ENCODE measurements at places on chromosomes 7 and 10.

DNA sequence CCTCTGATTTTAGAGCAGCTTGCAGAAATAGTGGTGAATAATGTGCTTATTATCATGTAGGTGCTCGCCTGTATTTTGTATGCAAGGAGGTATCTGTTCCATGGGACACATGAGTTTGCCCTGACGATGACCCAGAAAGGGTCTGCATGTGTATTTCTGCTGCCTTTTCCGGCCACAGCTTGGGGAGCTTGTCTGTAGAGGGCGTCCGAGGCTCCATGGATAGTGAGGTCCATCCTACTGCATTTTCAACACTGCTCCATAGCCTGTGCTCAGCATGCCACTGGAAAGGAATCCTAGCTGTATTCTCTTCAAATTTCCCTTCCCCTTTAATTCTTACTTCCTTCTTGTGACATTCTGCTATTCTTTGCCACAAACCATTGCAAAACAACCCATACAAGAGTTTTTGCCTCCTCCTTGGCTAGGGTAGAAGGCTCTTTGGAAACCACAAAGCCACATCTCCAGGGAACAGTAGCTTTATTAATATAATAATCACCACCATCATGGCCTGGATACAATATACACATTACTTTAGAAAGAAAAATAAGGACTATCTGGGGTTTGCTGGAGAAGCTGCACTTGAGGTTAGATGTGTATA lies 127.7 kb downstream of the DYNC1I1 start:
- no peak for DNase-seq

- no peak for DNase-seq
These were observed 132.6 kb downstream of the SLC25A13 start for GRCh38 chr7:96189129-96189820.

- no peak for DNase-seq
These were observed 320.4 kb upstream of the SP8 start for GRCh38 chr7:21107101-21107500.

DNA sequence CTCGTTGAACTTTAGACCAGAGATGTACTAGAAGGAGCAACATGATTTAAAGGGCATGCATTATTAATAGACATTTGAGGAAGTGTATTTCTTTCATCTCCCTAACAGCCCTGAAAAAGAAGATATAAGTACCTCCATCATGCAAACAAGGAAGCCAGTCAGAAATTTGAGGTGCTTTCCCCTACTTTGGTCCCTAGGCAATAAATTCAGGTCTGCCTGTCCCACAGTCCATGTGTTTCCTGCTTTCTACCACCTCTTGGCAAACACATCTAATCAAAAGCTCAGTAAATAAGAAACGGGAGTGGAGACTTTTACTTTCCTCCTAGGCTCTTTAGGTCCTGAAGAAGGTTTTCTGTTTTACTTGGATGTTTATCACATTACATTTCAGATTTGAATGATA lies 5.2 kb upstream of the SEMA3C start:
- DNase-seq = no peak

- no peak for DNase-seq
These were observed 125.8 kb upstream of the PDSS1 start for GRCh38 chr10:26571655-26572054.

- no peak for DNase-seq
These were observed 31.7 kb upstream of the DNMBP start for GRCh38 chr10:100041306-100042002.

- no peak for DNase-seq
These were observed 271.7 kb downstream of the TRIL start for GRCh38 chr7:28686418-28686800.

DNA sequence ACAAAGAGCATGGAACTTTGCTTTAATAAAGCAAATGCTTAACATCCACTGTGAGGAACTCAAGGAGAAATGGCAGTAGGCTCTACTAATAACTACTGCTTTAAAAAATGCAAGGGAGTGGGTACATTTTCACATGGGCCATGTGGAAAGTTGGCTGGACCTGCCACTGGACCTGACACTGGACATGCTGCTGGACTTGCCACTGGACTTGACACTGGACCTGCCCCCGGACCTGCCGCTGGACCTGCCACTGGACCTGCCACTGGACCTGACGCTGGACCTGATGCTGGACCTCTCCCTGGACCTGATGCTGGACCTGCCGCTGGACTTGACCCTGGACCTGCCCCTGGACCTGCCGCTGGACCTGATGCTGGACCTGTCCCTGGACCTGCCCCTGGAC lies 32.6 kb downstream of the DIP2C start:
- DNase-seq = no peak

- no peak for DNase-seq
These were observed 67.8 kb downstream of the NAMPT start for GRCh38 chr7:106216923-106217542.

- DNase-seq = no peak
These were observed 180.1 kb downstream of the RAPGEF5 start for GRCh38 chr7:22176791-22177412.

- no peak for DNase-seq
These were observed 131.3 kb upstream of the DPP6 start for GRCh38 chr7:153920897-153921296.

DNA sequence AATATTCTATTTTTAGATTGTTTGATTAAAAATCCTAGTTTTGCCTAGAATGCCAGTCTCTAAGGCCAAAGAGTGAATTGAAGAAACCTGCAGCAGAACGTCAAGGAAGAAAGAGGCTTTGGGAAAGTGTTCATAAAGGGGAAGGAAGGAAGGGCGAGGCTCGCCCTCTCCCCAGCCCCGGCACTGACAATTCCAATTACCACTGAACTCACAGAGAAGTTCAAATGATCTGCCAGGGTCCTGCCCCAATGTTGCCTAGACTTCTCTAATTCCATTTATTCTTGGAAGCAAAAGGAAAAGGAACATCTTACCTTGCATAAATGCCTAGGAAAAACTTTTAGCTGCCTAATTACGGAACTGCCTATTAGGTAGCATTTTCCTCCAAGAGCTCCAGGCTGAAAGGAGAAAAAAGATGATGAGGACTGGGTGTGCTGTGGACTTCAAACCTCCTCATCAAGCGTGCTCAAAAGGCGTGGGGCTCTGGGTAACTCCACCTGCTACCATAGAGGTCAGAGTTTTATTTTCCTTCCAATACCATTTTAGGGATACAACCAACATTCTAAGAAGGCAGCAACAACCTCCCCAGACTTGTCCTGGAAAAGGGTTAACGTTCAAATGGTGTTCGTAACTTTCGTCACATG lies 134.5 kb downstream of the PKD1L1 start:
- no peak for DNase-seq

- no peak for DNase-seq
These were observed 93.5 kb downstream of the MBL2 start for GRCh38 chr10:52679117-52679516.

GRCh38 chr10:47077386-47077785 lies 166.2 kb downstream of the PTPN20 start:
- DNase-seq = no peak

DNA sequence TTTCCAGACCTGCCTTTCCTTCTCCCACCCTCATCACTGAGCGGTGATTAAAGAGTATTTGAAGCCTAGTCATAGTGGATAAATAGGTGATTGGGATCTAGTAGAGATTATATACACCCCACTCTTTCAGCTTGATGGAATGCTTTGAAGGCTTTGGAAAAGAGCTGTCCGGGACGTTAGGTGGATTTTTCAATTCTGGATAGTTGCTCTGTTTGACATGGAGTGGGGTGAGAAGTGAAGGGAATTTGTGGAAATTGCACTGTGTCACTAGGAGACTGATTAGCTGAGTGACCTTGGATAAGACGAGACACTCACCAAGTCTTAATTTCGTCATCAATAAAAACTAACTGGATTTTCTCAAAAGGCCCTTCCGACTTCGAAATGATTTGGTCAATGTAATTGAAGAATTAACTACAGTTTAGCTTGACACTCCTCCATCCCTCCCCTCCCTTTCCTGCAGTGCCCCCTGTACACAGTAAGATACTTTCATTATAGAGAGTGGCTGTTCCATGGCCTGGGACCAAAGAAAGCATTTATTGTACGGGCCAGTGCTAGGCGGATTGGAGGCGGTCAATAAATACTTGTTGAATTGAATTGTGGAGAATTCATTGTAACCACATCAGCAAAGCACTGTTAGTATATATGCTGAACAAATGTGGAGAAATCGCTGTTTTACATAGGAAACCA lies 962 bp downstream of the ZKSCAN1 start:
- DNase-seq = no peak

GRCh38 chr10:22646388-22646853 lies 68.0 kb downstream of the PIP4K2A start:
- no peak for DNase-seq

DNA sequence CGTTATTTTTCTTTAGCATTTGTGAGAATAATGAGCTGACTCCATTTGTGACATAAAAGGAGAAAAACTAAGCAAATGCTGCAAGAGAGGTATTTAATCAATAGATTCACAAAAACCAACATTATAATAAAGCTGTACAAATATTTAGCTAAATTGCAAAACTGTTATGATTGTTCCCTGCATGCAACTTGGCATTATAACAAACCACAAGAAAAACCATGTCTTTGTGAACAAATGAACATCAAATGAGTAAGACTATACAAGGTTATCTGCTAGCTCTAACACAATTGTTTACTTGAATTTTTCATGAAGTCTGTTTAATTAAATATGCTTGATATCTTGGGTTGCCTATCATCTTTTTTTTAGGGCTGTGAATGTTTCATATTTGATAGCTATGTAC lies 50.8 kb upstream of the PPP1R9A start:
- DNase-seq = no peak

DNA sequence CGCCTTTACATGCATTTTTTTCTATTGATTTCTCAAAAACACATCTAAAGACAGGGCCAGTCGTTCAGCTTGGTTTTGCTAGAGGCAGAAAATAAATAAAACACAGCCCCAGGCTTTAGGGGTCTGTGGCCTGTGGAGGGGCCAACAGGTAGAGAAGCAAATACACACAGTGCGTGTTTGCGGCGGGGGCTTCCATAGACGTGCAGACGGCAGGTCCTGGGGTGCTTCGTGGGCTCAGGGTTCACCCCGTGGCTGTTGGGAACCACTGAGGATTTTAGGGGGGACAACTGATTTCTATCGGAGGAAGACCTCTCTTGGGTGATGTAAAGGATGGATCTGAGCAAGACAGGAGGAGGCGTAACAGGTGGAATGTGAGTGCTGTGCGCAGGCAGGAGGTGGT lies 445.7 kb upstream of the FOXK1 start:
- no peak for DNase-seq

DNA sequence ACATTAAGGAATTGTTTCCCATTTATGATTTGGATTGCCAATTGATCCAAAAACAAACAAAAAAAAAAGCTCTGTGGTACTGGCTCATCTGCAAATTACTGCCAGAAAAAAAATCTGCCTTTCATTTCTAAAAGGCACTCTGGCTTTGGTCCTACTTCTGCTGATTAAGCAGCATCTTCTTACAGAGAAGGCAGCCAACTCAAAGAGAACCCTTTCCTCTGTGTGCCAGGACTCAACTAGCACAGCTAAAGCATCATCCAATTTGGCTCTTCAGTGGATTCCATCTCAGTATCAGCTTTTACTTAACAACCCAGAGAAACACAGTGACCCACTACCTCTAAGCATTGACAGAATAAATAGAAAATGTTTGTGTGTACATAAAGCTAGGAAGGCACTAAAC lies 80.6 kb downstream of the GSAP start:
- no peak for DNase-seq

GRCh38 chr7:1242256-1242605 lies 9.6 kb downstream of the UNCX start:
- DNase-seq = no peak

- no peak for DNase-seq
These were observed 14.0 kb upstream of the INSIG1 start for GRCh38 chr7:155283565-155284194.

DNA sequence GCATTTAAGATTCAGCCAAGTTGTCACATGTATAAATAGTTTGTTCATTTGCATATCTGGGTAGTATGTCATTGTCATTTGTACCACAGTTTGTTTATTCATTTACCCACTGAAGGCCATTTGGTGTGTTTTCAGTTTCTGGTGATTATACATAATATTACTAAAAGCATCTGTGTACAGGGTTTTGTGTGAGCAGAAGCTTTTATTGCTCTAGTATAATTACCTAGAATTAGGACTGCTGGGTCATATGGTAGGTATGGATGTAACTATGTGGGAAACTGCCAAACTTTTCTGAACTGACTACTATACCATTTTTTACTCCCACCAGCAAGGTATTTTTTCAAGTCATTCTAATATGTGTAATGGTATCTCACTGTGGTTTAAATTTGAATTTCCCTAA lies 584.0 kb upstream of the GHITM start:
- no peak for DNase-seq

GRCh38 chr7:132560105-132560504 lies 16.2 kb downstream of the PLXNA4 start:
- DNase-seq = no peak

- no peak for DNase-seq
These were observed 86.9 kb upstream of the GTF2I start for GRCh38 chr7:74570533-74571156.

- no peak for DNase-seq
These were observed 219.9 kb downstream of the TCF7L2 start for GRCh38 chr10:113169853-113170460.

DNA sequence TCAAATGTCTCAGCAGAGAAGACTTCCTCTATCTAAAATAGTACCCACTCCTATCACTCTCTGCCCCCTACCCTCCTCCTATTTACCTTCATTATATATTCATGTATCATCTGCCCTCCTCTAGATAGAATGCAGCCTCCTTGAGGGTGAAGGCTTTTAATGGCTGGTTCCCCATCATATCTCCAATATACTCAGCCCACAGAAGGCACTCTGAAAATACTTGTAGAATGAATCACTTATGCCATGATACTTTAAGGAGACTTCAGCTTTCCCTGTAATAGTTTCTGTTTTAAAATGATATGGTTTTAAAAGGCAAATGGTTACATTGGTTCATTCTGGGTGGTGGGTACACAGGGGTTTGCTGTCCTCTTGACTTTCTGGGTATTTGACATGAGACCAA lies 25.3 kb downstream of the GFRA1 start:
- no peak for DNase-seq

DNA sequence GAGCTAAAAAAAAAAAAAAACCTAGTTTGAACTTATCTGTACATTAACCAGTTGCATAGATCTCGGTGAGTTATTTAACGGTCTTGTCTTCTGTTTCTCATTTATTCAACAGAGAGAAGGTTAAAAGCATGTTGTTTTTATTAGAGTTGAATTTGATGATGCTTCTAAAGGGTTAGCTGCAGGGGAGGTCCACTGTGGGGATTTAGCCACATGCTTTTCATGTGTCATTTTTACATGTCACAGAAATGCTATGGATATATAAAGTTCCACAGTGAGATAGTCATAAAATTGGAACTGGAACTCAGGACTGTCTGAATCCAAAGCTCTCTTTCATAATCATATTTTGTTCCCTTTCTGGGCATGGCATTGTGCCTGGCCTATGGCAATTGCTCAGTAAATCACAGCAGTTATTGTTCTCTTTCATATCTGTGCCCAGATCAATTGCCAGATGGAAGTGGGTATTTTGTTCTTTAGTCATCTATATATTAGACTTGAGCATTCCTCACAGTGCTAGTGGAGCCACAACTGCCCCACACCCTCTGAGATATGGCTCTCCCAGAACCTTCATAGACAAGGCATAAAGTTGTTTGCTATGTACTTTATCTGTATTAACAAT lies 578.8 kb downstream of the NRG3 start:
- no peak for DNase-seq
